Stimulated activated CD4-positive, alpha-beta T cell treated with anti-CD3 and anti-CD28 coated beads, Interleukin-1b, Interleukin-23, amount 100 ng/mL, for 24 hours (primary cell): ENCODE measurements at places on chromosomes 2 and 18.

DNA sequence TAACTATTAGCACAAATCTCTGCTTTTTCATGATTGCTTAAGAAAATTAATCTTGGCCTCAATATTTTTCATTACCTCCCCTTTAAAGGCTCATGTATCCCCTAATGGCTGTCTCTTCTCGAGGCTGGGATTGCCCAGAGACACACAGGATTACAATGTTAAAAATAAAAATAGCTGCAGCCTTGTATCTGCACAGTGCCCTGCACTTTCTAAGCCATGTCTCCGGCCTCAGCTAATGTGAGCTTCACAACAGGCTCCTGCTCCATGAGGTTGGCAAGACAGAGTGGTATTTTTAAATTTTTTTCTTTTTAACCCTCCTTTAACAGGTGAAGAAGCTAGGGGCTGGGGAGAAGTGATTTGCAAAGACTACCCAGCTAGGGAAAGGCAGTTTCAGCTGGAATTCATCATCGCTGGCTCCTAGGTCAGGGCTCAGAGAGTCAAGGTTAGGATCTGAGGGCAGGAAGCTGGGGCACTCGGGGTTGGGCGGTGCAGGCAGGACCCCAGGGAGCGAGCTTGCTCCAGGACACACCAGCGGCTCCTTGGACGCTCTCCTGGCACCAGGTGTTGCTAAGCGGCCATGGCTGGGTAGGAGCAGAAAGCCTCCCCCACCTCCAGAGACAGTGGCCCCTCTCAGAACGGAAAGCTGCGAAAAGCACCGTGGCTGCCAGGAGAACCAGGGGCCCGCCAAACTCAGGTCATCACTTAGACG is 135.6 kb downstream of the SMAD2 start:
- no peak for DNase-seq

GRCh38 chr2:162826921-162827320 is 11.6 kb downstream of the KCNH7 start:
- DNase-seq: no peak

GRCh38 chr2:207816546-207816945 is 46.8 kb upstream of the FZD5 start:
- DNase-seq: no peak

GRCh38 chr2:107553539-107553938 is 273.2 kb upstream of the RGPD4 start:
- DNase-seq: no peak

DNA sequence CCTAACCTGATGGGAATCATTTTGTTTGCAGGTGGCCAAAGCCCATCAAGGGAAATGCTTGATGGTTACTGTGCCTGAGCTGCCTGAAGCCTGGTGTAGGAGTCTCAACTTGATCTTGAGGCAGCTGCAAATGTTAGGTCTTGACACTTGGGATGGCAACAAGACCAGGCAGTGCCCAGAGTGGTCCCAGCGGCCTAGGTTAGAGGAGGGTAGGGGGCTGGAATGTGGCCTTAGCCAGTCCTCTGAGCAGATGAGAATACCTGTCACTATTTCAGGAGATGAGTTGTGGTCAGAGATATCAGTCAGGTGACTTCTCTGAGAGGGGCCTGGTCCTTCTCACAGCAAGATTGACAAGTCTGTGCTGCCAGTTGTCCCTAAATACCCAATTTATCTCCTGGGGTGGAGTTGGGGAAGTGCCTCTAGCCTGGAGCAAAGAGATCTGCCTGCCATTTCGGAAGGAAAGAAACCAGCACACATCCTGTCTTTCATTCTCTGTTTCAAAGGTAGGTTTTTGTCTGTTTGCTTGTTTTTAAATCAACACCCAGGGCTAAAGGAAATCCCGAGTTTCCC is 13.4 kb downstream of the SPTBN1 start:
- no peak for DNase-seq

GRCh38 chr2:48045613-48046012 is 139.3 kb upstream of the FBXO11 start:
- DNase-seq: no peak

GRCh38 chr2:216636551-216637450 is 3.6 kb downstream of the IGFBP2 start:
- DNase-seq: no peak

GRCh38 chr2:240070907-240071306 is 17.6 kb upstream of the OR6B3 start:
- no peak for DNase-seq

- no peak for DNase-seq
These were observed 127.7 kb downstream of the DTNA start for GRCh38 chr18:34837769-34838272.

DNA sequence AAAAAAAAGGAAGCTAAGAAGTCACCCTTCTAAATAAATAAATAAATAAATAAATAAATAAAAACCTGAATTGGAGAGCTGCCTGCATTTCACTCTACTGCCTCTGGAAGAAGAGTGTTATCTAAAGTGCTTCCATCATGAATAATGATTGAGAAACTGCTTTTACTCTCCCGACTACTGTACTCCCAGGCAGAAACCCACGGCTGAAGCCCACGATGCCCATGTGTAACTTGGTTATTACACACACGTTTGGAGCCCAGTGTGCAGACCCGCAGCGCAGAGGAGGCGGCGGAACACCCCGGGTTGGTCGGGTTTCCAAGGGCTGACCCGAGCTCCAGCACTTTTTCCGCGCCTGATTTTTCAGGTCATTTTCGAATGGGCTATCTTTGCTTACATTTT is 697 bp upstream of the SPATS2L start:
- no peak for DNase-seq

DNA sequence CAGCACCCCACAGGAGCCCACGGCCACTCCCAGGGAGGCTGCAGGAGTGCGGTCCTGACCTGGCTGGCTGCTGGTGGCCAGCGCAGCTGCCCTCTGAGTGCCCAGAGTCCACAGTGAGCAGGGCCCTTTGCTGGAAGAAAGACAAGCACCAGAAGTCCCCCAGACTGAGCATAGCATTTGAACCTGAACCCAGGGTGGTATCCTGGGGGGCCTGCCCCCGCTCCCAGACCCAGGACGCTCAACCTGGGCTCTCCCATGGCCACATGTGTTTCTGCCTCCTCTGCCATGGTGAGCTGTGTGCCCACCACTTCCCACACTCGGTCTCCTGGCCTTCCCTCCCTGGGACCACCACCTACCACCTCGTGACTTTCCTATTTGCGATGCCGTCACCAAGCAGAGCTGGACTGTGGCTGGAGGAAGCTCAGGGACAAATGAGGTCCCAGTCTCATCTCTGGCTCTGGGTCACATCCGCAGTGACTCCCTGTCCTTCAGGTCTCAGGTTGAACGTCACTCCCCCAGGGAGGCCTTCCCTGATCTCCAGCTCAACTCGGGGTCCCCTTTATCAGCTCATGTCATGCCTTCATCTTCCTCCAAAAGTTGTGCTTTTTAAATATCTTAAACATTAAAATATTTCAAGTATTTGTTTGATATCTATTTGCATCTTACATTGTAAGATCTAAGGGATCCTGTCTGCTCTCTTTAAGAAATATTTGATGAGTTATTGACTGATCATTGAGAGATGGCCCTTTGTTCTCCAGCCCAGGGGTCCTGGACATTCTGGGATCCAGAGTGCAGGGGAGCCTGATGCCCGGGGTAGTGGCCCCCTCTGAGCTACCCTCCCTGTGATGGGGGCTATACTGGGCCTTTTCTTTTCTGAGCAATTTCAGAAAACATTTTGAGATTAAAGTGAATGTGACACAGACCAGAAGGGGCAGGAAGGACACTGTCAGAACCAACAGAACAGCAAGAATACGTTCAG is 16.4 kb upstream of the GPR55 start:
- no peak for DNase-seq

GRCh38 chr2:64807417-64807816 is 153.7 kb upstream of the SERTAD2 start:
- DNase-seq: no peak

- no peak for DNase-seq
These were observed 47.3 kb upstream of the SERPINE2 start for GRCh38 chr2:224086226-224086914.

GRCh38 chr2:24875272-24875671 is 44.8 kb downstream of the ADCY3 start:
- no peak for DNase-seq

- DNase-seq: no peak
These were observed 1.4 kb upstream of the MFSD6 start for GRCh38 chr2:190406805-190407204.

DNA sequence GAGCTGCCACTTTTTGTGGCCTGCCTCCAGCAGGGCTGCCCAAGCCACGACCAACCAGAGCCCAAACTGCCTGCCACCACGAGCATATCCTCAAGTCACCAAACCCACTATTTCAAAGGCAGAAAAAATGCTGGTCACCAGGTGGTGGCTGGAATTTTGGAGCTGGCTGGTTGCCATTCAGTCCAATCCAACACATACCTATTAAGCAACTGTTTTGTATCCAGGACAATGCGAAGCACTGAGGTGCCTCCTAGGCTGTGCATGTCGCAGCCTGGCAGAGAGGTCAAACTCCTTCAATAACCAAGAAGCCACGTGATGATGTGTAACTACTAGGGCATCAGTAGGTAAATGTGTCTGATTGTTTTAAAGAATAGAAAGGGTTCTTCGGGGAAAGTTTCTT is 108.3 kb upstream of the PPP1CB start:
- DNase-seq: no peak

- DNase-seq: no peak
These were observed 470.0 kb downstream of the PIK3C3 start for GRCh38 chr18:42425025-42425424.

DNA sequence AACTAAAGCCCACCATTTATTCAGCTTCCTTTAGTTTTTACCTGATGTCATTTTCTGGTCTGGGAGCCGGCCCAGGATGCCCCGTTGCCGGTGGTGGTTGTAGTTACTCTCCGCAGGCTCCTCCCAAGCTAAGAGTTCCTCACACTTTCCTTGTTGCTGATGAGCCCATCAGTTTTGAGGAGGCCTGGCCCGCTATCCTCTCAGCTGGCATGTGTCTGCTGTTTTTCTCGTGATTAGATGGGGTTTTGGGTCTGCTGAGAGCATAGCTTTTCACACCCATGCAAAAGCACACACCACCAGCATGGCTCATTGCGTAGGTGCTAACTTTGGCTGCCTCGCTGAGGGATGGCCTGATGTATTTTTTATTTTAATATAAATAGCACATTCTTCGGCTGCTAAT is 72.1 kb downstream of the PSMG2 start:
- no peak for DNase-seq
